ENCODE measurements at places on chromosomes 6 and 20. TPM values are rescaled to one million over a fixed set of nuclear protein-coding genes. Genes with fewer than 3 reads are reported as not detected.

DNA sequence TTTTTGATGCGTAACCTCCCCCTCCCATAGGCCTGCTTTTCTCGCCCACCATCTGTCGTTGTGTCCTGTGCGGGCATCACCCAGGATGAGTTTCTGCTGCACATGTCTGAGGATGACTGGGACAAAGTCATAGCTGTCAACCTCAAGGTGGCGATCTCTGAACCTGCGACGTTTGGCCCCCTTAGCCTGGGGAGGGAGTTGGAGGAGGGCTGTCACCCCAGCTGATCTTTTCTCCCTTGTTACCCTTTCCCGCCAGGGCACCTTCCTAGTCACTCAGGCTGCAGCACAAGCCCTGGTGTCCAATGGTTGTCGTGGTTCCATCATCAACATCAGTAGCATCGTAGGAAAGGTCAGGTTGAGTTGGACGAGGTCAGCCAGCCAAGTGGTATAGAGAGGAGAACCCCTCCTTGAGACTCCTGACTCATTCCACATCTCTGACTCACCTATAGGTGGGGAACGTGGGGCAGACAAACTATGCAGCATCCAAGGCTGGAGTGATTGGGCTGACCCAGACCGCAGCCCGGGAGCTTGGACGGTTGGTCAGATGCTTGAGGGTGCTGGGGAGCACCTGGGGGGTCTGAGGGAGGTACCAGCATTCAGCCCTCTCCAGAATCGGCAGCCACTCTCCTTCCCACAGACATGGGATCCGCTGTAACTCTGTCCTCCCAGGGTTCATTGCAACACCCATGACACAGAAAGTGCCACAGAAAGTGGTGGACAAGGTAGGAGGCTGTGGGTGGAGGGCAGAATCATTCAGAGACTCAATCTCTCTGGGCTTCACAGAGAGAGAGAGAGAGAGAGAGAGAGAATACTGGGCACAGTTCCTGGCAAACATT, 954 bp downstream of the HSD17B8 start:
- DNase-seq = no peak
- H3K4me1 ChIP-seq = peaks cover 24% of the 10 kb centered on the region
- peaks cover 24% of the 10 kb centered on the region for H3K27me3 ChIP-seq
- peak overlapping the region; percentile 90 for H3K27ac ChIP-seq
- H3K36me3 ChIP-seq = no peaks in the 10 kb centered on the region
- peak overlapping the region; percentile 99 for H3K4me3 ChIP-seq

GRCh38 chr6:43368259-43369160, 937 bp downstream of the ZNF318 start:
- H3K4me3 ChIP-seq = peak overlapping the region; percentile 92
- peak overlapping the region; percentile 77 for H3K27ac ChIP-seq
- H3K4me1 ChIP-seq = peaks cover 12% of the 10 kb centered on the region
- no peaks in the 10 kb centered on the region for H3K36me3 ChIP-seq

- no peaks in the 10 kb centered on the region for H3K36me3 ChIP-seq
- no peaks in the 10 kb centered on the region for H3K27me3 ChIP-seq
- peak within 1 kb of the TSS; percentile 85 for H3K4me3 ChIP-seq
- H3K27ac ChIP-seq = no peak within 1 kb of the TSS
- DNase-seq = peak; percentile 52
- no peaks in the 10 kb centered on the region for H3K4me1 ChIP-seq
These were observed at the start of gene SLC18B1 for GRCh38 chr6:132797951-132798868. SLC18B1 (minus strand) TSS chr6:132798637; CDS start chr6:132798456, 181 bp downstream.

DNA sequence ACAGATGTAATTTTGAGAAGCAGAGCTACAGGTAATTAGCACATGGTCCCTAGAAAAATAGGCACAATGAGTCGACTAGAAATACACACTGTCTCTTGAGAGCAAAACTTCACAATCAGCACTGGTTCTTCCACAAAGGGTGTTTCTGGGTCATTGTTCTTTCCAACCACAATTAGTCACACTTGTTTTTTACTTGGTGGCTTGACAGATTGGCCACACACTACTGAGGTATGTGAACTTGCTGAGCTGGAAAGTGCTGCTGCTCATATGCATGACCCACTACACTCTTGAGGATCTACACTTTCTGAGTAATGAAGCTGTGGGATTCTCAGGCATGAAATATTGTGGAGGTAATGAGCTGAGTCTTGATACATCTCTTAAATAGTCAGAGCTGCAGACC, 347.7 kb downstream of the BCKDHB start:
- no peaks in the 10 kb centered on the region for H3K4me1 ChIP-seq
- no peaks in the 10 kb centered on the region for H3K27me3 ChIP-seq
- H3K27ac ChIP-seq = no peak overlapping the region
- DNase-seq = no peak

- H3K27me3 ChIP-seq = peaks cover 13% of the 10 kb centered on the region
- peaks cover 13% of the 10 kb centered on the region for H3K4me1 ChIP-seq
- no peaks in the 10 kb centered on the region for H3K36me3 ChIP-seq
- H3K4me3 ChIP-seq = peak overlapping the region; percentile 83
These were observed 601 bp upstream of the ATRN start for GRCh38 chr20:3470208-3470626.

DNA sequence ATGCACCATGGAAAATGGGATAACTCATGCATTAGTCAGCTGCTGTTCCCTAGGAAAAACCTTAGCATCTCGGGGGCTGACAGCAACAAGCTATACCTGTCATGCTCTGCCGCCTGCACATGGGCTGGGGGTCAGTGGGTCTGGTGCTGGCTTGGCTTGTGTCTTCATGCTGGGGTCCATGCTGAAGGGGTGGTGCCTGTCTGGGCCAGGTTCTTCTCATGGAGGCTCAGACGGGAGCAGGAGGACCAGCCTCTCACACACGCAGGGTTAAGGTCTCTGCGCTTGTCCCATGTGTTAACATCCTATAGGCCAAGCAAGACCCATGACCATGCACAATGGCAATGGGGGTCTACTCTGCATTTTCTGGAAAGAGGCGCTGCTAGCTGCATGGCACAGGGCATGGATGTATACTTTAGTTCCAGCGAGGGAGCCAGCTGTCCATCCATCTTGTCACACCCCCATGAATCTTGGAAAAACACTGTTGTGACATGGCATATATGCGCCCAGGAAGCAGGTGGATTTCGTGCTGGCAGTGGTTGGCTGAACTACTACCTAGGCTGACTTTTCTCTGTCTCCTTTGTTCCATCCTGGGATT, 24.6 kb upstream of the CST3 start:
- no peaks in the 10 kb centered on the region for H3K36me3 ChIP-seq
- H3K27ac ChIP-seq = no peak overlapping the region
- H3K4me1 ChIP-seq = no peaks in the 10 kb centered on the region
- H3K4me3 ChIP-seq = no peak overlapping the region

DNA sequence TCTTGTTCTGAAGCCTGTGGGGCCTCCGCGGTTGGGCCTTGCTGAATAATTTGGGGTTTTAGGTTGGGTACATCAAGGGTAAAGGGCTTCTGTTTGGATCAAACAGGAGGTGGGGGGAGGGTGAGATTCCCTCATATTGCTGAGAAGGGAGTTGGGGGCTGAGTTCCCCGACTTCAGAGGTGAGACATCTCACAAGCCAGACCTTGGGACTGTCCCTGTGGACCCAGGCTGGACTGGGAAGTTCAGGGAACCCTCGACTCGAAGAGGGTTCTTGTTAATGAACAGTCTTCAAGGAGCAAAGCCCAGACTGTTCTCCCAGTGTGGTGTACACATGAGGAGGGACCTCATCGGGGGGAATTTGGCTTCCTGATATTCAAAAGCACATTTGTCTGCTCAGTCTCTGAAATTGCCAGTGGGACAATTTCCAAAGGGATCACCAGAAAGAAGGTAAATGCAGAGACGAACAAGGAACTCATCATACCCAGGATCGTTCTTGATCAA, 118.5 kb downstream of the SYCP2 start:
- peaks cover 10% of the 10 kb centered on the region for H3K36me3 ChIP-seq
- H3K27ac ChIP-seq = no peak overlapping the region
- H3K4me1 ChIP-seq = peaks cover 22% of the 10 kb centered on the region
- peaks cover 6% of the 10 kb centered on the region for H3K27me3 ChIP-seq
- no peak overlapping the region for H3K4me3 ChIP-seq
- no peak for DNase-seq

DNA sequence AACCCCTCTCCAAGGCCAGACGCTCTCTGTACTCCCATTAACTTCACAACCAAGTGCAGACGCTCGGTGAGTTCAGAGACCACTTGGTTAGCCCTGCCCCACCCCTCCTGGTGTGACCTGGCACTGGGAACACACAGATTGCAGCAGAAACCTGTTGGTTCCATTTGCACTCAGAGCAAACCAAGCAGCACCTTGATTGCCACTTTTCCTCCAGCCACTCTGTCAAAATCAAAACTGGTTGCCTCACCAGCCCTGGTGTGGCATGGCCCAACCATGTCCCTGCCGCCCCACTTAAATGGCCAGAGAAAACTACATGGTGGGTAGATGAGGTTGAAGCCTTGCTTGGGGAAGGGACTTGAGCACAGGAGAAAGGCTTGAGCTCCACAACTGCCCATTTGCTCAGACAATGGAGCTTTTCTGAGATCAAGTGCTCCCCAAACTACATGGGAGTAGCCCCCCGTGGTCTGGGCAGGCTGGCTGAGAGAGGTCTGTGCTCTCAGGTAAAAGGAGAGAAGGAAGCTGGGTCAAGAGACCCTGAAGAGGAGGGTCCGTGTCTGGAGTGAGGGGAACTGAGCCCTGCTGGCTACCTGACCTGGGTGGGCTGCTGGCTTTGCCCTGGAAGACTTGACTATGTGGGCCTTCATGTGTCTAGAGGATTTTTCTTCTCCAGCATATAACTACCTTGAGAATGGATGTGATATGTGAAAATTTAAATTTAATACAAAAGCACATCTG, 43.4 kb downstream of the PLCG1 start:
- H3K4me3 ChIP-seq = no peak overlapping the region
- no peak overlapping the region for H3K27ac ChIP-seq

- no peaks in the 10 kb centered on the region for H3K36me3 ChIP-seq
- no peaks in the 10 kb centered on the region for H3K27me3 ChIP-seq
- peak overlapping the region; percentile 51 for H3K4me3 ChIP-seq
- peak overlapping the region; percentile 49 for H3K27ac ChIP-seq
- peaks cover 9% of the 10 kb centered on the region for H3K4me1 ChIP-seq
- DNase-seq = peak; percentile 53
These were observed 190.2 kb downstream of the TSHZ2 start for GRCh38 chr20:53162251-53162835.

DNA sequence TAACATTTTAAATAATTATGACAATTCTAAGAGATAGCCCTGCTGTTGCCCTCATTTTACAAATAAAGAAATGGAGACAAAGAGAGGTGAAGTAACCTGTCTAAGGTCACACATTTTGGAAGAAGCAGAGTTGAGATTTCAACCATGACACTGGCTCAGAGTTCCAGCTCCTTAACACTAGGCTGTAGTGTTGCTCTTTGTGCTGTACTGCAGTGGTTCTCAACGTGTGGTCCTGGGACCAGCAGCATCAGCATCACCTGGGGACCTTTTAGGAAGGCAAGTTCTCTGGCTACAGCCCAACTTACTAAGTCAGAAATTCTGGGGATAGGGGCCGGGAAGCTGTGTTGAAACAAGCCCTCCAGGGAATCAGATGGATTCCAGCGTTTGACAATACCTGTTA, 62.4 kb upstream of the FERMT1 start:
- no peak for DNase-seq
- no peak overlapping the region for H3K4me3 ChIP-seq
- no peaks in the 10 kb centered on the region for H3K27me3 ChIP-seq
- no peak overlapping the region for H3K27ac ChIP-seq
- no peaks in the 10 kb centered on the region for H3K36me3 ChIP-seq

GRCh38 chr20:9068841-9069663, at the start of gene PLCB4:
PLCB4 (plus strand) TSS chr20:9069087; CDS start chr20:9307815, 238,728 bp downstream.
- H3K36me3 ChIP-seq = peaks cover 7% of the 10 kb centered on the region
- peak within 1 kb of the TSS; percentile 90 for H3K27ac ChIP-seq
- peak; percentile 58 for DNase-seq
- H3K4me3 ChIP-seq = peak within 1 kb of the TSS; percentile 94

GRCh38 chr6:125612345-125612846, 137.0 kb upstream of the HEY2 start:
- no peaks in the 10 kb centered on the region for H3K27me3 ChIP-seq
- no peaks in the 10 kb centered on the region for H3K36me3 ChIP-seq
- H3K4me3 ChIP-seq = no peak overlapping the region
- peaks cover 11% of the 10 kb centered on the region for H3K4me1 ChIP-seq
- peak overlapping the region; percentile 38 for H3K27ac ChIP-seq
- no peak for DNase-seq

- DNase-seq = no peak
- H3K27ac ChIP-seq = no peak overlapping the region
- no peaks in the 10 kb centered on the region for H3K4me1 ChIP-seq
- H3K36me3 ChIP-seq = no peaks in the 10 kb centered on the region
- H3K4me3 ChIP-seq = no peak overlapping the region
- peaks cover 2% of the 10 kb centered on the region for H3K27me3 ChIP-seq
These were observed 378.0 kb downstream of the CD109 start for GRCh38 chr6:74073999-74074398.

DNA sequence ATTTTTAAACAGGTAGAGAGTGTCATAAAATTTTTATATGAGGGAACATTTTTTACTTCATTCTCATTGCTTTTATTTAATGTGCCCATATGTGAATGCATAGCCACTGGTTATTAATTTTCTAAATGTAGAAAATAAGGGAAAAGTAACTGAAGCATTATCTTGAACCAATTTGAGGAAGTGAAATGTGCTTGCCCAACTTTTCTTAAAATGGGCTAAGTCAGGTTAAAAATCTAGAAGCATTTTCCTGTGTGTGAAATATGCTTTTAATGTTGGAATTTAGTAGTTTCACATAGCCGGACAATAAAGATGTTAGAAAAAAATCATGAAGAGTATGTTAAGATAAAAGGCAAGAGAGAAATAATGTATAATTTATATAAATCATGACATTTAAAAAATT, 3.8 kb downstream of the SEC23B start:
- H3K27me3 ChIP-seq = peaks cover 4% of the 10 kb centered on the region
- no peak overlapping the region for H3K4me3 ChIP-seq
- peaks cover 8% of the 10 kb centered on the region for H3K4me1 ChIP-seq
- no peak overlapping the region for H3K27ac ChIP-seq
- no peak for DNase-seq

DNA sequence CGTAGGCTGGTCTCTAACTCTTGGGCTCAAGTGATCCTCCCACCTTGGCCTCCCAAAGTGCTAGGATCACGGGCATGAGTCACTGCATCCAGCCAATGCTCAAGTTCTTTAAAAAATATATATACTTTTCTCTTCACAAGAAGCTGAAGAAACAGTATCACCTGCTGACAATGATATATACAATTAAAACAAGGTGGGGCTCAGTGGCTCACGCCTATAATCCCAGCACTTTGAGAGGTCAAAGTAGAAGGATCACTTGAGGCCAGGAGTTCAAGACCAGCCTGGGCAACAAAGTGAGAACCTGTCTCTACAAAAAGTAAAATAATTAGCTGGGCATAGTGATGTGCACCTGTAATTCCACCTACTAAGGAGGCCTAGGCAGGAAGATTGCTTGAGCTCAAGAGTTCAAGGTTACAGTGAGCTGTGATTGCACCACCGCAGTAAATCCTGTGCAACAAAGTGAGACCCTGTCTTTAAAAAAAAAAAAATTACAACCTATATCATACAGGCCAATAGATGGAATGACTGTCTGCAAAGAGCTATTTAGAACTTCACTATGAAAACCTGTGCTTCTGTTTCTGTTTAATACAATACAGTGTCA, 36.4 kb downstream of the MBOAT1 start:
- no peaks in the 10 kb centered on the region for H3K4me1 ChIP-seq
- no peaks in the 10 kb centered on the region for H3K27me3 ChIP-seq
- H3K4me3 ChIP-seq = no peak overlapping the region
- no peaks in the 10 kb centered on the region for H3K36me3 ChIP-seq

SYCP2L gene
- total RNA-seq = 20.5 TPM

KCNB1 gene
- total RNA-seq = 3.1 TPM

TAAR8 gene
- not detected for total RNA-seq

SLC12A5 gene
- 10.4 TPM for total RNA-seq

TOMM6 gene
- 111 TPM for total RNA-seq

PRIM2 gene
- 15.3 TPM for total RNA-seq

ISM1 gene
- total RNA-seq = 0.32 TPM

IRF4 gene
- total RNA-seq = 0.37 TPM

CYP24A1 gene
- not detected for total RNA-seq

PRDM13 gene
- 13.9 TPM for total RNA-seq
